NCI-H1436 treated with DMSO at 0.1 percent for 48 hours (cell line): ENCODE measurements at places on chromosomes 13 and 19.

GRCh38 chr13:61294467-61295191 is 121.0 kb downstream of the PCDH20 start:
- DNase-seq: no peak

DNA sequence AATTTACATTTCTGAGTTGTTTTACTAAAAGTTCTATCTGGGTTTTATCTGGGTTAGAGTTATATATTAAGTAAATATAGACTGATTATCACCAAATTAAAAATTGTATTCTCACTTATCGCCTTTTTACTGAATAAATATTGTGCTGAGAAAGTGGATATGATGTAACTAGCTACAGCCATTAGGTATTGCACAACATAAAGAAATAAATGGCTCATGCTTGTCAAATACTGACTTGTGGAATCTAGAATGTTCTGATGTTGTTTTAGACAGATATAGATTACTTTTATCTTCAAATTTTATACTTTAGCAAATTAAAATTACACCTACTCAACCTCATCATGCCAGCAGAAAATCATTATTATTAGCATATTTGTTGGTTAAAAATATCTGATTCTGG is 1277.1 kb upstream of the MIR17HG start:
- DNase-seq: no peak

GRCh38 chr13:103694471-103694870 is 628.3 kb upstream of the SLC10A2 start:
- DNase-seq: no peak

GRCh38 chr19:46555628-46556280 is 45.4 kb upstream of the CALM3 start:
- DNase-seq: no peak

GRCh38 chr19:36436531-36436930 is 18.1 kb upstream of the ZFP82 start:
- no peak for DNase-seq

- DNase-seq: no peak
Observed at GRCh38 chr19:47531640-47532387, 17.0 kb upstream of the NAPA start.
